ENCODE measurements at places on chromosomes 3 and 15.

GRCh38 chr15:78129077-78129750, 2.0 kb downstream of the CIB2 start:
- no peak for DNase-seq

DNA sequence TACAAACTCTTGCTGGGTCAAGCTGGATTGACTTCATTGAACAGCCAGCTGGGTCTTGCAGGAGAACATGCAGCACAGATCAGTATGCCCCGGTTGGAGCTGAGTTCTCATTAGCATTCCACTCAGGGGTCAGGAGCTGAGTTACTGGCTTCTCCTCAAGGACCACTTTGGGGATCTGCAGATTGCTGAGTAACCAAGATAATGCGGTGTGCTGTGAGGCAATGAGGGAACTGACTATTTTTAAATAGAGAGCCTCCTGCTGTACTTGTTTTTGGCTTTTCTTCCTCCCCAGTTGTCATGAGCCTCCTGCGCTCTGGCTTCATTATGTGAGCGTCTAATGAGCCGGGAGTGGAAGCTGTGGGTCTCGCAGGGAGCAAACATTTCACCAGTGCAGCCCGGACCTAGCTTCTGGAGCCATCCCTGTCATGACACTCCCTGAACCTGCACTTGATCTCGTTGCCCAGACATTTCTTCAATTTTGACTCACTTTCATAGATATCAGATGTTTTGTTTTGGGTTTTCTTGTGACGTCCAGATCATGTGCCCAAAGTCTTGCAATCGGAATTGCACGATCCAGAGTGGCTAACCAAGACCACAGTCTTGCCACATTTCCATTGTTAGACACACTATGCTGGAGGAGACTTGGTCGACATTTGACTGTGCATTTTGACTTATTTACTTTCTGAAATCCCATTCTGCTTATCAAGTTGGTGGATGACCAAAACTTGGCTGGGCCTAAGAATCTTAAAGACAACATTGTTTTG, 327.2 kb downstream of the LRTM1 start:
- no peak for DNase-seq

DNA sequence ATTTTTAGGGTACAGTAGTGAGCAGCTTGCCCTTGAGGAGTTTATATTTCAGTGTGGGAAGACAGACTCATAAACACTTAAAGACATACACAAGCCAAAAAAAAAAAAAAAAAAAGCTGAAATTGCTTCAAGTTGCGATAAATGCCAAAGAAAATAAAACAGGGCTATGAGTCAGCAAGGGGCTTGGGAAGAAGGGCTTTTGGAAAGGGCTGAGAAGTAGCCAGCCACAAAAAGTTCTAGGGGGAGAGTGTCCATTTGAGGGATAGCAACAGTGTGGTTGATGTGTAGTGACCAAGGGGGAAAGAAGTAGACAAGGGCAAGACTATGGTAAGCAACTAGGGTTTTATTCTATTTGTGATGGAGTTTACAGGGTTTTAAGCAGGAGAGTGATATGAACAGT, 185.5 kb downstream of the ADAMTS9 start:
- DNase-seq = no peak

DNA sequence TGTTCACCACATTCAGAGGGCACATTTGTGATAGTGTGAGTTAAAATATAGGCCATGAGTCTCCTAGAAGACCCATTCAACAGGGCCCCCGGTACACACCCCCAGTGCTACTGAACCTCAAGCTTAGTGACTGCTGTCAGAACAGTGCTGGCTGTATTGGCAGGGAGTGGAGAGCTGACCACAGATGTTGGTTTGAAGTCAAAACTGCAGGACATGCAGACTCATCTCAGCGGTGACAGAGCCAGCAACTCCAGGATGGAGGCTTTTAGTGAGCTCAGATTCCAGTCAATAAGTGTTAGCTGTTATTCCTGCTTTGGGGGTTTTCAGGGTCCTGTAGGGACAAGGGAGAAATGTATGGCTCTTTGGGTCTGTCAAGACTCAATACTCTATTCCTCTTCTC, 29.1 kb downstream of the PRR20G start:
- no peak for DNase-seq

- DNase-seq = no peak
Measured at GRCh38 chr15:33157371-33158037, 37.0 kb downstream of the FMN1 start.

GRCh38 chr3:115671761-115672455, 48.6 kb downstream of the GAP43 start:
- no peak for DNase-seq

- DNase-seq = no peak
Measured at GRCh38 chr15:68599560-68600071, 20.8 kb downstream of the CORO2B start.

DNA sequence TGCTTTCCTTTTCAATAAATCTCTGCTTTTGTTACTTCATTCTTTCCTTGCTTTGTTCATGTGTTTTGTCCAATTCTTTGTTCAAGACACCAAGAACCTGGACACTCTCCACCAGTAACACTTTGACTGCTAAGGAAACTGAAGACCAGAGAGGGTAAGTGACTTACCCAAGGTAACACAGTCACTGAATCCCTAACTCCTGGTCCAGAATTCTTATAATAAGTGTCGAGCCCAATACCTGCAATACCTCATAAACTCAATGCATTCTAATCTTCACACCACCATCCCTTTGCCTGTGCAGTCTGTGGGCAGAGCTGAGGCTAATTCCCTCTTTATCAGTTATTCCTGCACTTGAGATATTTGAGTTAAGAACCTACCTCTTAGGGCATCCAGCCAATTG, 237.8 kb downstream of the UACA start:
- no peak for DNase-seq

DNA sequence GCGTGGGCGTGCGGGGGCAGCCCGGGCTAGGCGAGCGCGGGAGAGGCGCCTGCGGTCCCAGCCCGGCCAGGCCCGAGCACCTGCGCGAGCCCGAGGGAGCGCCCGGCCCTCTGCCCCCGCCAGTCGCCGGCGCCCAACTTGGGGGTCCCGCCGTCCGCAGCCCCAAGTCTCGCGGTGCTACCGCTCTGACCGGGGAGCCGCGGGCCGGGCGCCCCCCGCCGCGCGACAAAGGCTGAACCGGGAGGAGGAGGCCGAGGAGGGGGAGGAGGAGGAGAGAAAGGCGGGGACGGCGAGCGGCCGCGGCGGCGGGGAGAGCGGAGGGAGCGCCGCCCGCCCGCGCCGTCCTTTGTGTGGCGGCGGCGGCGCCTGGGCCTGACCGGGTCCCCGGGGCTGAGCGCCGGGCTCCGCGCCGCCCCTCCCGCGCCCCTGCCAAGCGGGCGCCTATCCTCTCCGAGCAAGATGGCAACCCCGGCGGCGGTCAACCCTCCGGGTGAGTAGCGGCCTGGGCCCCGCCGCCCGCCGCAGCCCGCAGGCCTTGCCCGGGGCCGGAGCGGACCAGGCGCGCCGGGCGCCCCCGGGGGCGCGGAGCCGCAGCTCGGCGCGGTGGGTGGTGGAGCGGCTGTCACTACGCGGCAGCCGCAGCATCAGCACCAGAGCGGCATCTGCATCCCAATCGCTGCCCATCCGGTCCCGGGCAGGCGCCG, at the start of gene ARNT2:
ARNT2 (plus strand) TSS at position 326 of the 704 bp plus-strand sequence; CDS start at position 460, 134 bp downstream.
- DNase-seq = no peak

- DNase-seq = no peak
Measured at GRCh38 chr3:187040516-187041361, 98.6 kb downstream of the RPL39L start.

GRCh38 chr15:65207280-65207840, 3.9 kb downstream of the CILP start:
- no peak for DNase-seq

GRCh38 chr3:41223691-41224090, 24.4 kb downstream of the CTNNB1 start:
- no peak for DNase-seq

DNA sequence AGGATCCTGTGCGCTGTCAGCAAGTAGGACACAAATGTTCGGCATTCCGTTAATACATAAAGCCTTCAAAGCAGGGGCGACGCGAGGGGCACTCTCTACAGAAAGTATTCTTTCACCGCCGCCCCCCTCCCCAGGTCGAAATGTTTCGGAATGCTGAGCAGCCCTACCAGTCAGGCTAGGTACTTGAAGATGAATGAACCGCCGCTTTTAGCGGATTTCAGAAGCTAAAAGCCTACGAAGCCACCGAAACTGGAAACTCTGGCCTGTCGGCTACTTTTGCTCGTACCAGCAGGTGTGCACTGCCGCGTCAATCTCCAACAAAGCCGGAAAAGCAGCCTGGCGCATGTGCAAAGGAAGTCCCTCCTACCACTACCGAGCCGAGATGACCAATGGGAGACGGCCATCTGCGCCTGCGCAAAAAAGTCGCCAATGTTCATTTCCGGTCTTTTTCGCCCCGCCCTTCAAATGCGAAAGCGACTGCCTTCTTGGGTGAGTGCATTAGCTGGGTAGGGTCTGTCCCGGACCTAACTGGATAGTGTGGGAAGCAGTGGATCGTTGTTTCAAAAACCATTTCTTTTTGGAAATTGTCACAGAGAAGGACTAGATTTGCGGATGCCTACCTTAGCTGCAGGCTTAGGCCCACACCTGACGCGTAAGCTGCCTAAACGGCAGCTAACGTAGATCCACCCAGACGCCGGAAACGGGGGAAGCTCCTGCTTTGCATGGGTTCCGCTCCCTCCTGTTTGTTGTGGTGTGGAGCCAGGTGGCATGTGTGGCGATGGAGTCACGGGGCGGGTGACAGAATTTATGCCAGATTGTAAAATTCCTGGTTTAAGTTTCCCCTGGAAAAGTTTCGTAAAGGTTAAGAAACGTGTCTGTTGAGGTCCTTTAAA, at the start of gene WDR5B:
WDR5B (minus strand) TSS at position 301 of the 893 bp plus-strand sequence. CDS start 534 bp downstream, outside the sequence.
- DNase-seq = no peak

GRCh38 chr3:115975353-115975752, 352.0 kb downstream of the GAP43 start:
- DNase-seq = no peak

- no peak for DNase-seq
Measured at GRCh38 chr3:167876620-167877281, 141.2 kb downstream of the SERPINI1 start.

DNA sequence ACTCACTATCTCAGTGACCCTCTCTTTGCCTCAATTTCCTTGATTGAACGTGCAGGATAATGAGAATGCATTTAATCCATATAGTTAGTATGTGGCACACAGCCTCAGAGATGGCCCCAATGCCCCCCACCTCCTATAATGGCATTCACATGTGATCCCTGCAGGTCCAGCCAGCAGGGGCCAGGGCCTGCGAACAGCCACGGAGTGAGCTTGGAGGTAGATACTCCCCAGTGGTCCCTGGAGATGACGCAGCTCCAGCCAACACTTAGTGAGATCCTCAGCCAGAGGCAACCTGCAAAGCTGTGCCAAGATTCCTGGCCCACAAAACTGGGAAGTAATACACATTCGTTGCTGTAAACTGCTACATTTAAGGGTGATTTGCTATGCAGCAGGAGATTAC, 184.9 kb upstream of the NSMCE3 start:
- DNase-seq = no peak

DNA sequence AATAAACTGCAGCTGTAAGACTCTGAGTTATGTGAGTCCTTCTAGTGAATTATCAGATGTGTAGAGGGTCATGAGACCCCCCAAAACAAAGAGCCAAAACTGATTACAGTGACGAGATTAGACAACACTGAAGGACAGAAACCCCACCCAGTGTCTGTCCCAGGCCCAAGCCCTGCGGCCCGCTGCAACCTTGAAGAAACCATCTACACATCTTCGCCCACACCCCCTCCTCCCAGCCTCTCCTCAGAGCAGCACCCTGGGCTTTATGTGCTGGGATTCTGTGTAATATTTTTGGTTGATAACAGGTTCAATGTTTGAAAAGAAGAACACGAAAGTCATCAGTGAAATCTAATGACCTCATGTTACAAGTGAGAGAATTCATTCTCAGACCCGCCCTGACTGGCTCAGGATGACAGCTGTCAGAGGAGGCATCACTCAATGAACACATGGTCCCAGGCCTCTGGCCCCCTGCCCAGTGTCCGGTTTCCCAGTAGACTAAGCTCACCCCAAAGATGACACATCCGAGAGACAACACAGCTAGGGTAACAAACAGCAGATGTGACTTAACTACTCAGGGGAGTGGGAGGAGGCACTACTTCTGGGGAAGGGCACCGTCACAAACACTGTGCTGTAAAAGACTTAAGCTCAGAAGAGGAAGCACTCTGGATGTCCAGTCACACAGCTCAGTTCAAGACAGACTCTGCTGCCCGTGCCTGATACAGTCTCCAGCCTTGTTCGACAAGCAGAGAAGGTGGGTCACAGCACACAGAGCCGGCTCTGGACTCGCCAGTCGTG, 48.9 kb downstream of the NIPA2 start:
- DNase-seq = no peak

DNA sequence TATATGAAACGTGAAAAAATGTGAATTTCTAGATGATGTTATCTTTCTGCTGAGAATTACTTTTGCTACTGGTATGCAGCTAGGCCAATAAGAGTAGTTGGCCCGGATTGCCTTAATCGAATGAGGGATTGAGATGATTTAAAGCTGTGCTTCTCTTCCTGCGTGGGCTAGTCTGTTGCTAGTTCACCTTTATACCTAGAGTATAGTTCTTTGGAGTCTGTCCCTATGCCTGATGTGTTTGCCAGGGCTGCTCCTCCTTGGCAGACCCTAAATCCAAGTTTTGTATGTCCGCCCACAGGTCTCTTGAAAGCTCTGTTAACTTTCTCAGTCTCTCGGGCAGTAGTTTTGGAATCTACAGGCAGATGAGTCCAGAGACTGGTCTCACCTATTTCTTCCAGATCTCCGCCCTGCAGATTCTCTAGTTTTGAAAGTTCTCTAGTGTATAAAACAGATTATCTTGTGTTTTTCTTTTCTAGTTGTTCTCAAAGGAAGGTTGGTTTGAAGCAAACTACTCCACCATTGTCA, 64.9 kb downstream of the MEF2A start:
- DNase-seq = no peak

GRCh38 chr3:20852712-20853111, 666.7 kb upstream of the SGO1 start:
- no peak for DNase-seq

DNA sequence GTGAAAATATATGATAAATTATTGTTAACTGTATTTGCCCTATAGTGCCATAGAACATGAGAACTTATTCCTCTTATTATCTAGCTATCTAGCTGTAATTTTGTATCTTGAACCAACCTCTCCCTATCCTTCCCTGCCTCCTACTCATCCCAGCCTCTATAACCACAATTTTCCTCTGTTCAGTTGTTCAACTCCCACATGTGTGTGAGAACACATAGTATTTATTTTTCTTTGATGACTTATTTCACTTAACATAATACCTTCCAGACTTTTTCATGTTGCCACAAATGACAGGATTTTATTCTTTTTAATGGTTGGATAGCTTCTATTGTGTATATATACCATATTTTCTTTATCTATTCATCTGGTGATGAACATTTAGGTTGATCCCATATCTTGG, 85.4 kb upstream of the SUCLG2 start:
- DNase-seq = no peak

GRCh38 chr15:92454555-92455105, 60.9 kb downstream of the ST8SIA2 start:
- no peak for DNase-seq

GRCh38 chr15:82571722-82572222, 31.5 kb upstream of the RPS17 start:
- no peak for DNase-seq

DNA sequence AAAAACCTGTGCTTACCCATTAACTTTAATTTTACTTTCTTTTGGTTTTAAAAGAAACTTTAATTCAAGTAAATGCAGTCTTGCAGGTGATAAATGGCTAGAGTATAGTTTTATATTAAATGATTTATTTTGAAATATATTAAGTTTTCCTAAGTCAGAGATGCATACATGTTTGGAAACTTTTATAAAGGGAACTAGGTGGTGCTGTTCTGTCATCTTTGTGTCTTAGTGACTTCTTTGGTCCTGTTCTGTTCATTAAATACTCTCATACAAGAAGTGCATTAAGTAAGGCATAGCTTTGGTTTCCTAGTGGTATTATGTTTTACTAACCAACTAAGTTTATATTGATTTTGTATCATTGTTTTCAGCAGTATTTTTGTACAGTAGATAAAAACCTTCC, 15.6 kb downstream of the CADM2 start:
- no peak for DNase-seq

All from esophagus squamous epithelium (tissue), 5 donors.